ENCODE measurements at places on chromosomes 16 and 17.

- DNase-seq, result no peak
Observed at GRCh38 chr17:40427002-40427491, 9.4 kb upstream of the TOP2A start.

- no peak for DNase-seq
Observed at GRCh38 chr16:15542261-15542660, 100.7 kb downstream of the MARF1 start.

DNA sequence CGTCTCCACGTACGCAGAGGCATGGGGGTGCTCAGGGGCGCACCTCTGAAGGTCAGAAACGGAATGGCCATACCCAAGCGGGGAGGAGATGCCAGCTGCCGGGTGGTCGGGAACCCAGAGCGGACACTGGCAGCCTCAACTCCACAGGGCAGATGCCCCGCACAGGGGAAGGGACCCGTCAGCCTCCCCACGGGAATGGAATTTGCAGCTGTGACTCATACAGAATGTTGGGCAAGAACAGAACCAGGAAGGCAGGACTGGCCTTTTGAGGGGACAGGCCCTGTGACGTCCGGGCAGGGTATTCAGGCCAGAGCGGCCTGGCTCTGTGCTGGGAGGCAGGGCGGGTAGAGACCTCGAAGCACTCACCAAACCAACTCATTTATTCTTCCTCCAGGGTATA lies 7.5 kb downstream of the TK1 start:
- DNase-seq, result no peak

DNA sequence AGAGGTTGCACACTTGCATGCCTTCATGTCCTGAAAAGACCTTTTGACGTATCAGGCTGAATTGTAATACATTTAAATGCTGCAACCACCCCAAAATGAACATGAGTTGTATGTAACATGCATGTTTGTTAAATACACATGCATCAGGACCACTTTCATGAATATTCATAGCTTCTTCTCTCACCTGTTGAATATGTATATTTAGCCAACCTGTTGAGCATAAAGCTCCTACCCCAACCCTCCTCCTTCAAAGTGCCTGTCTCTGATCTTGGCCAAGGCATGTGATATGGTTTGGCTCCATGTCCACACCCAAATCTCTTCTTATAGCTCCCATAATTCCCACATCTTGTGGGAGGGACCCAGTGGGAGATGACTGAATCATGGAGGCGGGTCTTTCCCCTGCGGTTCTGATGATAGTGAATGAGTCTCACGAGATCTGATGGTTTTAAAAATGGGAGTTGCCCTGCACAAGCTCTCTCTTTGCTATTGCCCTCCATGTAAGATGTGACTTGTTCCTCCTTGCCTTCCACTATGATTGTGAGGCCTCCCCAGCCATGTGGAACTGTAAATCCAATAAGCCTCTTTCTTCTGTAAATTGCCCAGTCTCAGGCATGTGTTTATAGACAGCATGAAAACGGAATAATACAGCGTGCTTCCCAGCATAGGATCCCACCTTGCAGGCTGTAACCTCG lies 3.8 kb upstream of the CRYM start:
- DNase-seq, result no peak

DNA sequence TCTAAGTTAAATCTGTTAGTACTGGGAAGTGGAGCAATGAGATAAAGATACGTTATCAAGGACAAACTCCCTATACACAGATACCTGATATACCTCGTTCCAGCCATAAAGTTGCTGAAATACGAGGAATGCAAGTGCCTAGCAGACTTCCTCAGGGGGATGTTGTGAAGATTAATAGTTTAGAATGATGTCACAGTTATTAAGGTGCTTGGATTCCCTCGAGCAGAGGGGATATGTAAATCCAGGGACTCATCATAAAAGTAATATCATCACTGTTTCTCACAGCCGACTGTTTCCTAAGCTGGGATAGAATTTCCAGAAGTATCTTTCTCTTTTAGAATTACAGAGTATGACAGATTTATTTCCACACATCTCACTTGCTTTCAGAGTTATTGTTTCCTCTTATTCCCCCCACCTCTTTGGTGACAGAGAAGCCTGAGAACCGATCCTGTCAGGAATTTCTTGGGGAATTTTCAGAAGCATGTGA lies 28.4 kb upstream of the ZFHX3 start:
- DNase-seq, result no peak

DNA sequence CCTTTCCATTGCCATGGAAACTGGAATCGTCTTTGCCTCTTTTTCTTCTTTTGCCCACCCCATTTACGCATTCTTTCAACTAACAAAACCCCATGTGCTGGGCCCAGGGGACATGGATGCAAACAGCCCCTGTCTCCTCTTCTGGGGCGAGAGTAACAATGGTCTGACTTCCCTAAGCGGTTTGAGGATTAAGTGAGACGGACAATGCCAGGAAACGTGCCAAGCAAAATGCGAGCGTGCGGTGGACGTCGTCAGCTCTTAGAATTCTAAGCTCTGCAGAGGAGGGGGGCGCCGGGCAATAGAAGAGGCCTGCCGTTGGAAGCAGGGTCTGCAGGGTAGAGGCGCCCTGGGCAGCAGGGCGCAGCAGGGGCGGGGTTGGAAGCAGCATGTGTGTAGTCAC lies 42.4 kb upstream of the JPH3 start:
- DNase-seq, result no peak

All from hypothalamus (tissue), 51 donors.